GM03348 (cell line): ENCODE measurements at places on chromosomes 2 and 18.

DNA sequence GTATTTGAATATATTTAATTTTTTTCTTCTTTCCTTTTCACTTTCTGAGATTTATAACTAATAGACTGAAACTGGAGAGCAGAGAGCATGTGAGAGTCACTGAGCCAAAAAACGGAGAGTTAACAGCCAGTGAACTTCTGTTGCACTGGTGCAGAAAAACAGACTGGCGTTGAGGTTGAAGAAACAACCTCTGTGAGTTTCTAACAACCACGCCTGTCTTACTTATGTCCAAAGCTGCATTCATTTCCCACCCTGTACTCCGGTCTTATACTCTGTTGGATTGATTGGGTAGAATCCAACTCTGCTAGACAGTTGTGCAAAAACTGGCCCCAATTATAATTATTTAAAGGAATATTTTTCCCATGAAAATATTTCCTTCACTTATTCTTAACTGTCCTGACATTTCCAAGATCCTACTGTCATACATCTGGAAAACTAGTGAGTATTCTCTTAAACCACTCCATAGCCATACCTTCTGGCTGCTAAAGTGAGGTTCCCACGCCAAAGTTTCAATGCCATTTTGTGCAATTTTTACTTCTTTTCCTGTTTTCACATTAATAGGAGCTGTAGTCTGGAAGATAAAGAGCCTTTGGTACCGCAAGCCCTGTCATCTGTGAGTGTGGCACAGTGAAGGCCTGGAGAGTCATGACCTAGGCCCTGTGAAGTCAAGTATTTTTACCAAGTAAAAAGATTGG lies 9.4 kb downstream of the CYP1B1 start:
- DNase-seq = no peak

GRCh38 chr2:45710468-45710867 lies 59.0 kb downstream of the PRKCE start:
- no peak for DNase-seq

DNA sequence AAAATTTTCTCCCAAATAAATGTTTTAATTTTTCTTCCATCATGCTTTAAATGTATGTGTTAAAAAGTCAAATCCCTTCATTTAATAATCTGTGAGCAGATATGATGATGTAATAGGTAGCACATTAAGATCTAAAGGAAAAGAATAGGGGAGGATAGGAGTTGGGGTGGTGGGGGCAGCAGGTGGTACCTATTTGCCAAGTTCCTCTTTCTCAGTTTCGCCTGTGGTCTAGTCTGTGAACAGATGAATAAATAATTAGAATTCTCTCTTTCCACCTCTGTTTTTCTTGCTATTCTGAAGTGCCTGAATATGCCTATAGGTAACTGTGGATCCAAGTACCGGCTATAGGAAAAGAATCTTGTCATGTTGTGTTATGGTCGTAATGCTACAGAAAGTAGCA lies 152.5 kb downstream of the NRXN1 start:
- DNase-seq = no peak

- DNase-seq = no peak
Measured at GRCh38 chr2:237715459-237715947, 83.1 kb upstream of the RBM44 start.

DNA sequence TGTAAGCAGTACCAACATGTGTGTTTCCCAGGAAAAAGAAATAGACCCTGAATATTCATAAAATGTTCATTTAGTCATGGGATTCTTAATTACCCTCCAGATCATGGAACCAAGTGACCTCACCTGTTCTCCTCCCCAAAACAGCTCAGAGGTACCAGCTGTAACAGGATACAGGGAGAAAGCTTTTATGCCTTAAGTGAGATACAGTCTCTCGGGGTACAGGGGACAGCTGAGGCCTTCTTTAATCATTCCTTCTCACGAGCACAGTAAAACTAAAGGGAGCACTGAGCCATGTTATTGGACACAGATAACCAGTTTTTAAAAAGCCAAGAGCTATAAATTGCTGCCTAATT lies 16.6 kb downstream of the EPHA4 start:
- DNase-seq = no peak

DNA sequence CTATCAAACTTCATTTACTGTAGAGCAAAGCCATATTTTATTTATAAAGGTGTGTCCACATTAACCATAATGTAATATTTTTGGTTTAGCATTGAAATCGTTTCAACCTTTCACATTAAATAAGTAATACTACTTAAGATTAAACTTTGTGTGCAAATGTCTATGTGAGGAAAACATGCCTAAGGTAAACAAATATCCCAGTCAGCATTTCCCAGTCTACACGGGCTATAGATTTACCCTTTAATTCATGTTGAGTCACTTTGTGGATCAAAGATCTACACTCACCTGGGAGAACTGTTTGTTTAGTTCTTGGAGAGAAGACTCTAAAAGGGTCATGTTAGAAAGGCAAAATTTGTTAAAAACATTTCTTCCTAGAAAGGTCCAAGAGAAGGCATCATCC lies 89.1 kb downstream of the ABCA12 start:
- no peak for DNase-seq

DNA sequence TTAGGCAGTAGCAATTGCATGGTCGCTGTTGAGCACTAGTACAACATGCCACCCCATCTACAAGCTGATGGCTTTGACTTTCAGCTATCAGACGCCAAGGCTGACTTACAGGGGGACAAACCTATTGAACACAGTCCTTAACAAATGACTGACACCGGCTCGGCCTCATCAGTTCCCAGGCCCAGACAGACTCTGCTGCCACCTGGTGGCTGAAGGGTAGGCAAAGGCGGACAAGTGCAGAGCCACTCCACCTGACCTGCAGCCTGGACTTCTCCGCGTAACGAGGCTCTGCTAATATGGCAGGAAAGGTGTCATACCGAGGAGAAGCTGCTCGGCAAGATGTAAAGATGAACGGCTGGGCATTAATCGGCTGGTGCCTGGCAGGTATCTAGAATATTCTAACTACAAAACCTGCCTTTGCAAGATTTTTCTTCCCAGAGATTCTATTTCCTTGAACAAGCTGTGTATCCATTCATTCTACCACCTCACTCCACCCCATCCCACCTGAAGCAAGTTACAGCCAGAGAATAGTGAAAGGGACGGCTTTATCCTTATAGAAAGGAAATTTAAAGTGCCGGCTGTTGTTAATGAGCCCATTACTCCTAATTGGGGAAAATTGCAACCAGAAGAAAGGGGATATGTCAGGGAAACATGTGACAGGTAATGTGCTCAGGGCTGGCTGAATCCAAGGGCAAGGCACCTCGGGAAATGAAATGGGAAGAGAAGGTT lies 67.4 kb downstream of the STEAP3 start:
- peak; percentile 83 for DNase-seq

GRCh38 chr2:113112871-113113270 lies 14.5 kb upstream of the IL1RN start:
- DNase-seq = no peak

DNA sequence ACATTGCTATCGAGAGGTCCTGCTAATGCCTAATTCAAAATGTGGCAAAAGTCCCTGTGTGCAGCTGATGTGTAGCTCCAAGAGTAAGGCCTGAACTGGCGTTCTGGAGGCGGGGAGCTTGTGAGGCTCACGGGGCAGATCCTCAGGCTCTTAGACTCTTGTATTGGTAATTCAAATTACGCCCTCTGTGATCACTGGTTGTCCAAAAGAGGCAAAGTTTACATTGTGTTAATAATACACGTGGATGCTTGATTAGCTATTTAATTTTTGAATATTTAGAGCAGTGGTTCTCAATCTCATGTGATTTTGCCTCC lies 12.4 kb upstream of the CRYGA start:
- no peak for DNase-seq

- no peak for DNase-seq
Measured at GRCh38 chr2:117557626-117558025, 256.9 kb upstream of the DDX18 start.

DNA sequence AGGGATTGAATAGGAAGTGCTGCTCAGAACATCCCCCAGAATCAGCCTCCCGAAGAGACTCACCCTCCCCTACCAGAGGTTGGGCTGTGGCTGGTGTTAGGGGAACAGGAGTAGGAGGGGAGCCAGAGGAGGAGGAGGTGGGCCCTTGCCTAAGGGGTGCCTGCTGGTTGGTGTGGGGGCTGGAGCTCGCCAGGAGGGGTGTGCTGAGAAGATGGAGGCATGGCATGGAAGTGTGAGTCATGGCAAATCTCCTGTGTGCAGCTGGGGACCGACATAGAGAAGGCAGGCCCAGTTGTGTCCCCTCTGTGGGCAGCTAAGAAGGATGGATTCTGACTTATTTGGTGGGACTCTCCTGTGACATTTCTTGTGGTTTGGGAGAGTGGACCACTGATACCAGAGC lies 73.7 kb downstream of the DGKD start:
- DNase-seq = no peak

GRCh38 chr2:86225581-86225980 lies 26.3 kb downstream of the MRPL35 start:
- DNase-seq = no peak

DNA sequence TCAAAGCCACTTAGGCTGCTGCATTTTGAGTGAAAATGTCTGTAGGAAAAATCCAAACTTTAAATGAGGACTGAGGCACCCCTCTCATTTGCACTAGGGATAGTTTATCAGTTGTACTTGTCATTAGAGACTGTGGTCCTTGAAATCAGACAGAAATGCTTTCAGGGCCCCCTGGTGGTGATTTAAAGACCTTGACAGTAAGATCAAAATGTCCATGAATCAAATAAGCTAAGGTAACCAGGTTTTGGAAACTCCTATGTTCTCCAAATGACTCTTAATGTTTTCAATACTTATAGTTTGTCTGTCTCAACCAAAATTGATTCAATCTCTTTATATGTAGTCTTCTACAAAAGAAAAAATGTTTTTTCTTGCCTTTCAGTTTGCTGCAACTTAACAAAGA lies 28.8 kb upstream of the DDX18 start:
- peak; percentile 42 for DNase-seq

- no peak for DNase-seq
Measured at GRCh38 chr18:48274301-48274700, 134.9 kb downstream of the ZBTB7C start.

GRCh38 chr2:110732422-110733413 lies at the start of gene ACOXL:
ACOXL (plus strand) TSS chr2:110732573; CDS start chr2:110768390, 35,817 bp downstream.
- DNase-seq = no peak

DNA sequence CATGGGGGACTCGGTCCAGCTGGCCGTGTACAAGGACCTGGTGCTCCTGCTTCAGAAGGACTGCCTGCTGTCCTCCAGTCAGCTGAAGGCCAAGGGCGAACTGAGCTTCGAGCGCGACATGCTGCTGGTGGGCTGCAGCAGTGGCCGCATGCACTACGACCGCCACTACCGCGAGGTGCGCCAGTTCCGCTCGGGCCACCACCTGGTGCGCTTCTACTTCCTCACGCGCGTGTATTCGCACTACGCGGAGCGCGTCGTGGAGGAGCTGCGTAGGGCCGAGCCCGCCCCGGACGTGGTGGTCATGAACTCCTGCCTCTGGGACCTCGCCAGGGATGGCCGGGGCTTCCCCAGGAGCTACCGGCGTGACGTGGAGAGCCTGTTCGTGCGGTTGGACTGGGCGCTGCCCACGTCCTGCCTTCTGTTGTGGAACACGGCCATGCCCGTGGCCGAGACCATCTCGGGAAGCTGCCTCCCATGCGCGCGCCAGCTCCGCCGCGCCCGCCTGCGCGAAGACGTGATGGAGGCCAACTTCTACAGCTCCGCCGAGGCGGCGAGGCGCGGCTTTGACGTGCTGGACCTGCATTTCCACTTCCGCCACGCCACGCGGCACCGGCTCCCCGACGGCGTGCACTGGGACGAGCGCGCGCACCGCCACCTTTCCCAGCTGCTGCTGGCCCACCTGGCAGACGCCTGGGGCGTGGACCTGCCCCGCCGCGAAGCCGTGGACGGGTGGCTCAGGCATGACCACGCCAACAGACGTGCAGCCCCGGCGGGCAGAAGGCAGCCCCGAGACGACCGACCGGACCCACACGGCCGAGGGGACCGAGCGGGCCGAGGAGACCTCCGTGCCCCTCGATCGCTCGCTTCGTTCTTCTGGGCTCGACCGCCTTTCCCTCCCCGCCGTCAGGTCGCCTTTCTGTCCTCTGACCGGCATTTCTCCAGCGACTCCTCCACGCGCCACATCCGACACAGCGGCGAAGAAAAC lies 293.9 kb upstream of the ERBB4 start:
- DNase-seq = no peak

DNA sequence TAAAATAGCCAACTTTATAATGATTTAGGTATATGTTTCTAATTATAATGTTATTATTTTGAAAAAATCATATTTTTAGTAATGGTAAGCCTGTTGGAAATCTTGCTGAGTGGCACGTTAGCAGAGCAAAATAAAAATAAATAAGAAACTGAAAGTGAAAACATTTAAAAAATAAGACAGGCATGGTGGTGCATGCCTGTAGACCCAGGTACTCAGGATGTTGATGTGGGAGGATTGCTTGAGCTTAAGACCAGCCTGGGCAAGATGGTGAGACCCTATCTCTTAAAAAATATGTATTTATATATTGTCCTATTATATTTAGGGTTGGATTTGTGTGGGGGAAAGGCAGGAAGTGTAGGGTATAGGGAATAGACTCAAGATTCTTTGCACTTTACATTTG lies 15.8 kb upstream of the ANKRD12 start:
- DNase-seq = no peak

GRCh38 chr2:106147159-106147558 lies 46.9 kb downstream of the UXS1 start:
- DNase-seq = peak; percentile 78

- DNase-seq = no peak
Measured at GRCh38 chr18:23730857-23731256, 41.6 kb downstream of the LAMA3 start.

- no peak for DNase-seq
Measured at GRCh38 chr2:7730449-7730848, 813.2 kb downstream of the RNF144A start.

DNA sequence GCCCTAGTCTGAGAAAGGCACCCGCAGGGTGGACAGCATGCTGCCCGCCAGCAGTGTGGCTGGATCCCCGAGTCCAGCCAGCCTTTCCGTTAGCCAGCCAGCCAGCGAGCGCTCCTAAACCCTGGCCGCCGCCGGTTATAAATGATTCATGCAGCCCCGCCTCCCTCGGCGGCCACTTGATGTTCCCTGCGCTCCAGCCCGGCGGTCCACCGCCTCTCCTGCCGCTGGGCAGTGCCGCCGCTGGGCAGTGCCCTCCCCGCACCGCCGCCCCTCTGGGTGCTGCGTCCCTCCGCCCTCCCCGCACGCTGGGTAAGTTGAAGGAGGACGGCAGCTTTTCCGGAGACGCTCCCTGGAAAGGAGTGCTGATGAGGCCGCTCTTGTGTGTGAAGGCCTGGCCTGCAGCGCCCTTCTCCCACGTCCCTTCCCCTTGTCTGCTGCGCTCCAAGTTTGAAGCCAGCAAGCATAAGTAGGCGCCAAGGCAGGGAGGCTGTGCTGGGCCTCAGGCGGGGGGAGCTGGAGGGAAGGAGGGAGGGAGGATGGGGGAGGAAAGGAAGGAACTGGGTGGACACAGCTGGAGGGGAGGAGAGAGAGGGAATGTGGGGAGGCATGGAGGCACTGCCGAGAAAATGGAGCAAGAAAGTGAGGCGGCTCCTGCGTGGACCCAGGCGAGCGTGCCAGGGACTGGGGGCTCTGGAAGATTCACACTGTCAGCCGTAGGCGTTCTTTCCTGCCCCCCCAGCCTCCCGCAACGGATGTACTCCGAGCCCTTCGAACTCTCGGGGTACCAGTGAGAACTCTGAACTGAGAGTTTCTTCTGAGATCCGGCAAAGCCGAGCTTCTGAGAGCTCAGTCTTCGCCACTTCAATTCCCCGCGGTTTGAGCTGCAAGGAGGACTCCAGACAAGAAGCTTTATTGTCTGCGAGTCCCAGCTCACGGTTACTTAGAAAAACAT lies 131.9 kb downstream of the GLI2 start:
- DNase-seq = peak; percentile 95
